Mucosa of gallbladder (tissue), 1 donor: ENCODE measurements at places on chromosomes 1 and 21.

DNA sequence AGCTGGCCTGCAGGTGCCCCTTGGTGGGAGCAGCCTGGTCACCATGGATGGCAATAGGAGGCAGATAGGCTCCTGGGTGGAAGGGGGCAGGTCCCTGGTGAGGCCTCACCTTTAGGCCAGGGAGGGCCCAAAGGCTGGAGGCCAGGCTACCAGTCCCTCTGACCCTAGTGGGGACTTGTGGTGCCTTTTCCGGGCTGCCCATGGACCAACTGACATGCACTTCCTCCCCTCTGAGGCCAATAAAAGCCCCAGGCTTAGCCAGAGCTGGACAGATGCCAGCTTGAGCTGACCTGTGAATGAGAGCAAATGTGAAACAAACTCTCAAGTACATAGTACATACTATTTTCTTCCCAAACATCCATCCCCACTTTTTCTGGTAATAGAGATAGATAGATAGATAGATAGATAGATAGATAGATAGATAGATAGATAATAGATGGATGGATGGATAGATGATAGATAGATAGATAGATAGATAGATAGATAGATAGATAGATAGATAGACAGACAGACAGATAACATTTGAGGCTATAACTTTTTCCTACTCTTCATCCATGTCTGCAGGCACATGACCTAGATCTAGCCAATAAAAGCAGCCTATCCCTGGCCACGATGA lies 9.2 kb upstream of the CTTNBP2NL start:
- DNase-seq, result no peak

GRCh38 chr1:81174811-81175476 lies 625.8 kb upstream of the ADGRL2 start:
- no peak for DNase-seq

DNA sequence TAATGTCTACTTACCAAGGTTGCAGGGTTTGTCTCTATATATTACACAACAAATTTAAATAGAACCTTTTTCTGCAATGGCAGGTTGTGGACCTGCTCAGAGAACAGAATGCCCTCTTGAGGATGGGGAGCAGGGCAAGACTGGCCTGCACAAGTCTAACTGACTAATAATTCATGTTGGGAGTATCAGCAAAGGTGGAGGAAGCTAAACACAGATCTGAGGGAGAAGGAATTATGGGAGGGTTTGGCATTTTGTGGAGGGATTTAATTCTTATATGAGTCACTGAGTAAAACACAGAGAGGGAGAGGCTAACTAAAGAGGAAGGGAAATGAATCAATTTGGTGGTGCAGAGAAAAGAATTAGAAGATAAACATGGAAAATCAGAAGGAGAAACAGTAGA lies 40.0 kb downstream of the CLDN17 start:
- DNase-seq, result no peak

GRCh38 chr1:54376430-54377039 lies 29.7 kb downstream of the SSBP3 start:
- no peak for DNase-seq

- DNase-seq, result peak; percentile 88
These were observed at the start of gene PRDX6 for GRCh38 chr1:173477286-173478093. Gene PRDX6 (plus strand): TSS chr1:173477335. CDS start chr1:173477398, 63 bp downstream.
